ENCODE measurements at places on chromosomes 1 and 21.

DNA sequence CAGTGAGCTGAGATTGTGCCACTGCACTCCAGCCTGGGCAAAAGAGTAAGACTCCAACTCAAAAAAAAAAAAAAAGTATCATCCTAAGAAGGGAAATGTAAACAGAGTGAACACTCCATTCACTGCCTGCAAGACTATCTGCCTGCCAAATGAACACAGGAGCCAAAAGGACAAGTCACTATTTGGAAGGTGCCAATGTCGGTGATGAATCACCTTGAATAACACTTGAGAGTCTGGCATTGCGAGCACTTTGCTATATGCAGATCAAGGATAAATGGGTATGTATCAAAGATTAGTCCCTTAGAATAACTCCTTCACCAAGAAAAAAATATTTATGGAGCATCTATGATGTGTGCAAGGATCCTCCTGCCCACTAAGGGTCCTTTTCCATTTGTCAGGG lies 6.6 kb downstream of the UBR4 start:
- no peak for DNase-seq

- DNase-seq, result no peak
These were observed 13.3 kb upstream of the PDC start for GRCh38 chr1:186474208-186474607.

- no peak for DNase-seq
These were observed 25.0 kb downstream of the PDXK start for GRCh38 chr21:43743947-43744346.

DNA sequence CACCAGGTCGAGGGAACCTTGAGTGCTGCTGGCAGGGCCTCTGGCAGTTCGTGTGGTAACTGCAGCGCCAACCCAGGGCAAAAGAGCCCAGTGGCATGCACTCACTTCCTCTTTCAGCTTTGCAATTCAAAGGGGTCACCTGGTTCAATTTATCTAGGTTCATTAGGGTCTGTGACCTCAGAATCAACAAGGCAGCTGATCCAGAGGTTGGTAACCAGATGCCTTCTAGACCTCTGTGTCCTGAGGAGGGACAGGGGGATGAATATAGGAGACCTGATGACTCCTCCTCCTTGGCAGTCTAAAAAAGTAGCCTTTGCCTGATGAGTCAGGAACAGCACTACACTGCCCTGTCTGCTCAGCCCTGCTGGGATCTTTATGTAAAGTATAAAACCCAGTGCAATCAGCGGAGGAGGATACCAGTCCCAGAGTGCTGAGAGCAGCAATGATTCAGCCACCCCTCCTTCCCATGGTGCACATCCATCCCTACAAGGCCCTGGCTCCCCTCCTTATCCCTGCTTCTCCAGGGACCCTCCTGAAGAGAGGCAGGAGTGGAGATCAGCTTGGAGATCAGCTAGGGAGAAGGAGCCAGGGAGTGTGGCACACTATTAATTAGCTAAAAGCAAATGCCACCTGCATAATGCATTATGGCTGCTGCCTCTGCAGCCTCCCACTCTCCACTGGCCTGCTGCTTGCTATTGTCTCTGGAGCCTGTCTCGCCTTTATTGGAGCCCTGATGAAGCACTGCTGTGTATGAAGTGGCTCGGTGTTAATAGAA lies 11.2 kb upstream of the FMOD start:
- DNase-seq, result no peak

GRCh38 chr1:18707696-18708257 lies 77.1 kb downstream of the PAX7 start:
- no peak for DNase-seq

GRCh38 chr1:79325126-79325525 lies 318.6 kb upstream of the ADGRL4 start:
- no peak for DNase-seq

DNA sequence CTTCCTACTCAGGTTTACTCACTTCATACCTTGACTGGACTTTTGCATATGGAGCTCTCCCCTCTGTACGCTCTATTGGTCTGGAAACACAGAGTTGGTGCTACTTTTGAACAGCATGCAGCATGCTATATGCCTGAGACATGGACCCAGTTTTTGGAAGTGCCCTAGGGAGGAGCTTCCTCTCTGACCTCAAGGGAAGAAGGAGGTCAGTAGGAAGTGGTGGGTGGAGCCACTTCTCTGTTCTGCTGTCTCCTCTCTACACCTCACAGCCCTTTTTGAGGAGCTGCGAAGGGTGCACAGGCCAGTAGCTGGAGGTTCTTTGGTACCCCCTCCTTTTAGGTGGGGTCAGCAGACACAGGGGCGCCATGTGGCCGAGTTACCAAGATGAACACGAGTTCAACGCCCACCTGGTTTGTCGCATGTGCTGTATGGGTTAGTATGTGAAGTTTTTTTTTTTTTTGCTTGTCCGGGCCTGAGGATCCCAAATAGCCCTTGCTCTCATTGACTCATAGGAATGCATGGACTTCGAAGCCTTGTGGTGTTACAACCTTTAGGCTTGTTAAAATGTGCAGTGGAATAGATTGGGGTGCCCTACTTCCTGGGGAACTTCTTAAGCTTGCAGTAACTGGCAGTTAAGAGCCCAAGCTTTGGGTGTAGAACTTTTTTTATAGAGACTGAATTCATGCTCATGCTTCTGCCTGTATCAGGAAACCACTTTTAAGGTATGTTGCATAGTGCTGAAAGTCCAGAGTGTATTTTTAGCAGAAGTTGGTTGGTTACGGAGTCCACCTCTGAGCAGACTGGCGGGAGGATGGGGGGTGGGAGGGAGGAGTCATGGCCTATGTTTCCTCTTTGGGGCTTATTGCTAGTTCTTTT lies 10.7 kb downstream of the MACF1 start:
- DNase-seq, result no peak

GRCh38 chr1:57835620-57836019 lies 411.8 kb upstream of the DAB1 start:
- DNase-seq, result no peak

DNA sequence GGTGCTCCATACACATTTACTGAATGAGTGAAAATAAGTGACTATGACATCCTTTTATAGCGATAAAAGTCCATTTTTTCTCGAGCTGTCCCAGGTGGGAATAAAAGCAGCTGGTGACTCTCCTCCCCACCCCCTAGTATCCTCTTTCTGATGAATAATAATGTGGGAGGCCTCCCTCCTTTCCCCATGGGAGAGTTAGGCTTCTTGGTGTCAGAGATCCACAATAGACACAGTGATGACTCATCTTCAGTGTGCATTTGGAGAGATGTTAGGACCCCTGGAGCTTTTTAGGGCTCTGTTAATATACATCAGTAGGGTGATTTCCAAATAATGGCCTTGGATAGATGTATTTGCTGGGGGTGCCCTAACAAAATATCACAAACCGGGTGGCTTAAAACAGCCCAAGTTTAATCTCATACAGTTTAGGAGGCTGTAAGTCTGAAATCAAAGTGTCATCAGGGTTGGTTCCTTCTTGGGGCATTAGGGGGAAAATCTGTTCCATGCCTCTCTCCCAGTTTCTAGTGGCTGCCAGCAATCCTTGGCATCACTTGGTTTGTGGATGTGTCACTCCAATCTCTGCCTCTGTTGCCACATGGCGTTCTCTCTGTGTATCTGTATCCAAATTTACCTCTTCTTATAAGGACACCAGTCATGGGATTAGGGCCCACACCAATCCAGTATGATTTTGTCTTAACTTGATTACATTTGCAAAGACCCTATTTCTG lies 4.4 kb upstream of the PHC2 start:
- DNase-seq, result no peak

All from HTR-8/SVneo (cell line).